GM04503 (cell line): ENCODE measurements at places on chromosomes 1 and 21.

DNA sequence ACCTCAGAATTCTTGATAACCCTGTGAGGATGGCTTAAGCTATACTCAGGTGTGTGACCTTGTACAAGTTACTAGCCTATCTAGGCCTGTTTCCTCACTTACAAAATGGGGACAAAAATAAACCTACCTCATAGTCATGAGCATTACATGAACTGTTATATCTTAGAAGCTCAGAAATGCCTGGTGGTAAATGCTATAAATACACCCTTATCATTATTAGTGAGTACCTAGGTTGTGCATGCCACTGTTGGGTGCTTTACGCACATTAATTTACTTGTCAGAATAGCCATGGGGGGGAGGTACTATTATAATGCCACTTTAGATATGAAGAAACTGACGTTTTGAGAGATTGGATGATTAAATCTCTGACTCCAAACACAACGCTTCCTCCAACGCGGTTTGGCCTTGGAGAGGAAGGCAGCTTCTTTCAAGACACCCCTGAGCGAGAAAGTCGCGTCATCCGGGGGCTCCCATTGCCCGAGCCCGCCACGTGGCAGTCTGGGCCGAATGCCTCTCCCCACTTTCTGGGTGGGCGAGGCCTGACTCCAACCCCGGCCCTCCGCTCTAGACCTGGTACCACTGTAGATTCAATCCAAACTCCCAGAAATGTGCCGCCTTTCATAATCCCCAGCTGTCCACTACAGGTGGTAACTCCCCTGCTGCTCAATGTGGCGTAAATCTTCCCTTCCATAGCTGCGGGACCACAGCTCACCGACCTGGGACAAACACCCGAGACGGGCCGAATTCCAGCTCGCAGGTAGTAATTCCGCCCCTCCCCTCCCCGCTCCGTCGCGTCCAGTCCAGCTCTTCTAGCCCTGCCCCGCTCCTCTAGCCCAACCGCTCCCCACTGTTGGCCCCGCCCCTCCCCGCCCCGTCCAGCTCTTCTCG lies 771 bp upstream of the RAD54L start:
- DNase-seq: peak; percentile 4

DNA sequence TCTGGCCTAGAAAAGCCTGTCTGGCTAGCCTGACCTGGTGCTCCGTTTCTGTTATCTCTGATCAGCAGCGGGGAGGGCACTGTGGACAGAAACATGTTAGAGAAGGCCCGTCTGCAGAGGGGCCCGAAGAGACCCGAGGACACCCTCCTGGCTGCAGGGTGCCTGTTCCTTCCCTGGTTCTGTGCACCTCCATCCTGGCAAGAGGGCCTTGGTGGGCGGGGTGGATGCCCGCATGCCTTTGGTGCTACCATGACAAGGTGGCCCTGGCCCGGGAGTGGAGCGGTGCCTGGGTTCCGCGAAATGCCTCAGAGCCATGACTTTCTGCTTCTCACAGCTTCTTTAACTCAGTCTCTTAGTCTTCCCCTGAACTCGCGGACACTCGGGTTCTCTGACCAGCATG lies 233.6 kb downstream of the CAMTA1 start:
- no peak for DNase-seq

- no peak for DNase-seq
These were observed 755 bp downstream of the FBXO42 start for GRCh38 chr1:16351456-16351993.

GRCh38 chr1:145992958-145993617 lies 3.3 kb downstream of the TXNIP start:
- DNase-seq: no peak

- no peak for DNase-seq
These were observed 100.8 kb upstream of the SLC45A1 start for GRCh38 chr1:8217011-8217711.
